ENCODE measurements at places on chromosomes 4 and X.

GRCh38 chr4:164575861-164576260, 178.1 kb upstream of the SMIM31 start:
- DNase-seq: no peak

DNA sequence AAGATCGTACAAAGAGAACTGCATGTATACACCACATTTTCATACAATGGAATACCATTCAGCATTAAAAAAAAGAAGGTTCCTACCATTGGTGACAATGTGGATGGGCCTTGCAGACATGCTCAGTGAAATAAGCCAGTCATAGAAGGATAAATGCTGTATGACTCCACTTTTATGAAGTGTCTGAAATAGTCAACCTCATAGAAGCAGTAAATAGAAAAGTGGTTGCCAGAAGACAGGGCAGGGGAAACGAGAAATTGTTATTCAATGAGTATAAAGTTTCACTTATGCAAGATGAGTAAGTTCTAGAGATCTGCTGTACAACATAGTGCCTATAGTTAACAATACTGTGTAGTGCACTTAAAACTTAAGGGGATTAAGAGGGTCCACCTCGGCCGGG, 257.5 kb upstream of the FTHL17 start:
- no peak for DNase-seq

- DNase-seq: no peak
These were observed 17.6 kb downstream of the SUPT20HL1 start for GRCh38 chrX:24377911-24378468.

GRCh38 chr4:30769093-30769492, 48.9 kb downstream of the PCDH7 start:
- DNase-seq: no peak

GRCh38 chrX:71222929-71223328, at the start of gene GJB1:
Gene GJB1, plus strand, starts transcription at chrX:71223224. Its CDS starts 484 bp downstream, at chrX:71223708.
- DNase-seq: no peak

GRCh38 chr4:26372525-26373172, 51.8 kb downstream of the RBPJ start:
- no peak for DNase-seq

GRCh38 chr4:75495476-75495875, 18.7 kb downstream of the RCHY1 start:
- no peak for DNase-seq

GRCh38 chr4:39936565-39937418, 40.9 kb downstream of the PDS5A start:
- DNase-seq: no peak

GRCh38 chr4:12884846-12885796, 599.0 kb downstream of the RAB28 start:
- DNase-seq: no peak

DNA sequence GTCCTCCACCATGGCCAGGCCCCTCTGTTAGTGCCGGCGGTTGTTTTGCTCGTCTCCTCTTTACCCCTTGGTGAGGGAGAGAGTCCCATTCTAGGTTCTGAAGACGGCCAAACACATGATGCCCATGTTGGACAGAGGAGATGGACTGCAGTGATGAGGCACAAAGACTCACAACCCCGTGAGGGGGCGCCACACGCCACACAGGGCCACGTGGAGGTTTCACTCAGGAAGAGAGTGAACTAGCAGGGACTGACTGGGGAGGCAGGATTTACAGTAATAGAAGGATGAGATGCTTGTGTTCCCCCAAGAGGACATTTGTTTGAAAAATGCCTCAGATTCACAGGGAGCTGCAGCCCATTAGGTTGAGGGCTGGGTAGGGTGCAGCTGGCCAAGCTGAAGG, 655.3 kb upstream of the FRG1 start:
- DNase-seq: no peak

DNA sequence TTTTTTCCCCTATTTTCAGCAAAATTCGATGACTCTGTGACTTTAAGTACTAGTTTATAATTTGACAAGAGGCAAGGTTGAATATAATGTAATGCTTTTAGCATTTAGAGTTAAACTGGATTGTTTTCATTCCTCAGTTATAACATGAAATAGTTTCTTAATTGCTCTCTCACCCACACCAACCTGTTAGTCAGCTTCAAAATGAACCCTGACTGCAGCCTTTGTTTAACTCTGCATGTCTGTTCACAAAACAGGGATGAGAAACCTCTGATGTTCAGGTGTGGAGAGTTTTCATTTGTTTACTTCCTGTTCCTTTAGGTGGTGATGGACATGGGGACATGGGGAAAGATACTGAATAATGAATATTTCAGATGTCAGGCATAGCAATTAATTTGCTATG, 49.9 kb upstream of the MND1 start:
- DNase-seq: no peak

- DNase-seq: no peak
These were observed 42.7 kb upstream of the PTPN13 start for GRCh38 chr4:86551387-86551786.

- no peak for DNase-seq
These were observed 4.3 kb downstream of the AKAP17A start for GRCh38 chrX:1595711-1596060.

GRCh38 chrX:5474282-5474681, 754.4 kb downstream of the NLGN4X start:
- DNase-seq: no peak

DNA sequence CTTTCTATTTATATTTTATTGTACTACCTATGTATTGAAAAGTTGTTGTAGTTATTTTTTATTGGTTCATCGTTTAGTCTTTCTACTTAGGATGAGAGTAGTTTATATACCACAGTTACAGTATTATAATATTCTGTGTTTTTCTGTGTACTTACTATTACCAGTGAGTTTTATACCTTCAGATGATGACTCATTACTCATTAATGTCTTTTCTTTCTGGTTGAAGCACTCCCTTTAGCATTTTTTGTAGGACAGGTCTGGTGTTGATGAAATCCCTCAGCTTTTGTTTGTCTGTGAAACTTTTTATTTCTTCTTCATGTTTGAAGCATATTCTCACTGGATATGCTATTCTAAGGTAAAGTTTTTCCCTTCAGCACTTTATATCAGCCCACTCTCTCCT, 7.7 kb downstream of the LUZP4 start:
- no peak for DNase-seq

DNA sequence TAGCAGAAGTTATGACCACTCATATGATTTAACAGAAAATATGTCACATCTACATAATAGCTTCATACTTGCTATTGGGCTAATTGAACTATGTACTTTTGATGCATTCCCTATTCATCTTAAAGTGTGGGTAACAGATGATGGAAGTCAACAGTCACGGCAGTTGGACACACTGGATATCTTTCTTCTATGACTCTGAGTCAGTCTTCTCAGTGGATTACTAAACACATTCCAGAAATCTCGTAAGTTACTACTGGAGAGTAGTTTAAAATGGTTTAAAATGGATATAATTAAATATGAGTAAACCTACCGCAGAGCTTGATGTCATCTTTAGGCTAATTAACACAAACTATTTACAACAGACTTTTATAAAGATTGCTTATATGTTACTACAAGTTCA, 30.1 kb upstream of the CFAP299 start:
- no peak for DNase-seq

DNA sequence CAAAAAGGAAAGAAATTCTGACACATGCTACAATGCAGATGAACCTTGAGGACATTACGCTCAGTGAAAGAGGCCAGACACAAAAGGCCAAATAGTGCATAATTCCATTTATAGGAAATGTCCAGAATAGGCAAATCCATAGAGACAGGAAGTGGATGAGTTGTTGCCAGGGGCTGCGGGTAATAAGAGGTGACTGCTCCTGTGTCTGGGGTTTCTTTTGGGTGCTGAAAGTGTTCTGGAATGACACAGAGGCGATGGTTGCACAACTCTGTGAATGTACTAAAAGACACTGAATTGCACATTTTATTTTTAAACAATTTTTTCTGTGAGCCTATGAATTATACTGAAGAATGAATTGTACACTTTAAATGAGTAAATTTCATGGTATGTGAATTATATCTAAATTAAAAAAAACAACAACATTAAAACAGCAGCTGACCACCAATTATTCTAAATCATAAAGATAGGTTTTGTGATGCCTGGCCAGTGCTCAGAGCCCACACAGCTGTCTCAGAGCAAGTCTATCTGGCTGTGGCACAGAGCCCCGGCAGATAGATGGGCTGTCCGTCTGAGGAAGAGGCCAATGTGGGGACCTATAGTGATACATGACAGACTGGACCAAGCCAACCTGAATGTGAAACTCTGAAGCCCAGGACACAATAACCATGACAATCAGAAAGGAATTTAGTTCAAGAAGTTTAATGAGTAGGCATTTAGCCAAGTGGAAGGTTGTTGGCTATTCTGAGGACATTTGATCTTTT, 23.5 kb upstream of the IRAK1 start:
- no peak for DNase-seq

DNA sequence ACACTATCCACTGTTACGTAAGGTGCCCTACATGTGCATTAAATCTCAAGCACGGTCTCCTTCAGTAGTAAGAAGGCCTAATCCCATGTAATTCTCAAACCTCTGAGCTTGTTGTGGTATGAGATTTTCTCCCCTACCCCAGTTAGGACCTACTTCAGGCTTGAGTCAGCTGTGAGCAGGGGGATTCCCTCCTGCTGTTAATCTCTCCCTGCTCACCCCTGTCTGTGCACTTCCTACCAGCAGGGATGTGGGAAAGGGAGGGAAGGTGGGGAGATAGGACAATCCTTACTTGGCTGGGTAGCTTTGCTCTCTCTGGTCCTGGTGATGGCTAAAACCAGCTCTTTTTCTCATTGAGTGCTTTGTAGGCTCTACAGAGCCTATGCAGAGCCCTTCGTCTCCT, 60.8 kb downstream of the PALLD start:
- DNase-seq: no peak

DNA sequence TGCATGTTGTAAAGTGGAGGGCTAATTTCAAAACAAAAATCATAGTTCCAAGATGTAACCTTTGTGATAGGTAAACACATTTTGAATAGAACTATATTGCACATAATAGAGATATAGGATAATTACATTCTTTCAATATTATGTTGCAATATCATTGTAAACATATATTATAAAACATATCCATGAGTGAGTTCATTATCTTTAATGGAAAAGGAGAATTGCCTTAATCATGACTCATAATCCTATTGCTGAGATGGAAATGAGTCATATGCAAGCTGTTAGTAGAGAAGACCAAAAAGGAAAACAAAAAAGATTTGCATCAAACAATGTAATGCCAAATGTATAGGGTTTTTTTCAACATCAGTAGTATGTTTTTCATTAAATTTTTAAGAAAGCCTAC, 73.7 kb upstream of the WDR44 start:
- no peak for DNase-seq

GRCh38 chr4:170623899-170624298, 534.1 kb upstream of the AADAT start:
- DNase-seq: no peak

GRCh38 chr4:24195991-24196736, 306.3 kb upstream of the PPARGC1A start:
- no peak for DNase-seq

DNA sequence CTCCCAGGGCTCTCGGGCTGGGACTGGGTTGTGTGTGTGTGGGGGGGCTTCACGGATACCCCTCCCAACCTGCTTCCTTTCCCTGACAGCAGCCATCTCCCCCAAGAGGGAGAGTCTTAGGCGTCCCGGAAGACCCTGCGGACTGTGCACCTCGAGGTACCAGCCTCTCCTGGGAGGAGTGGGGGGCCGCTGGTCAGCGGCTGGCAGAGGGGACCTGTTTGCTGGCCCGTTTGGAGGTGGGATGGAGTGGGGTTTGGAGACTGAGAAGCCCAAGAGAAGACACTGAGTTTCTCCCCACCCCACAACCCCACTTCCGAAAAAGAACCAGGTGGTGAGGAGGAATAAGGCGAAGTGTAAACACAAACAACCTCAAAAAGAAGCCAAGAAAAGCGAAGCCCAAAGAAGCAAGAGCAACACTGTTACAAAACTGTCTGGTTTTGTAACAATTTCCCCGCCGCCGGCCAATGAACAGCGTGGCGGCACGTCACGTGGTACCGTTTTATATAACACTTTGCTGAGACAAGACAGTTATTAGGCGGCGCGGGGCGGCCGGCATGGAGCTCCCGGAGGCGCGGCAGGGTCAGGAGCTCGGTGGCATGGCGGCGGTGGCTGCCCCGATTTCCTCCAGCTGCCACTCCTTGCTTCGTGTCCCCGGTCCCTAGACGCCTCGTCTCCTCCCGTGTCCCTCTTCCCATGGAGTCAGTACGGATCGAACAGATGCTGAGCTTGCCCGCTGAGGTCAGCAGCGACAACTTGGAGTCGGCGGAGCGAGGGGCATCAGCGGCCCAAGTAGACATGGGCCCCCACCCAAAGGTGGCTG, at the start of gene LONRF3:
Gene LONRF3 (plus strand): TSS at position 531 of the 820 bp plus-strand sequence. CDS start 163 bp downstream, at position 694.
- DNase-seq: peak; percentile 38

GRCh38 chr4:94590493-94590892, 138.8 kb downstream of the PDLIM5 start:
- no peak for DNase-seq

DNA sequence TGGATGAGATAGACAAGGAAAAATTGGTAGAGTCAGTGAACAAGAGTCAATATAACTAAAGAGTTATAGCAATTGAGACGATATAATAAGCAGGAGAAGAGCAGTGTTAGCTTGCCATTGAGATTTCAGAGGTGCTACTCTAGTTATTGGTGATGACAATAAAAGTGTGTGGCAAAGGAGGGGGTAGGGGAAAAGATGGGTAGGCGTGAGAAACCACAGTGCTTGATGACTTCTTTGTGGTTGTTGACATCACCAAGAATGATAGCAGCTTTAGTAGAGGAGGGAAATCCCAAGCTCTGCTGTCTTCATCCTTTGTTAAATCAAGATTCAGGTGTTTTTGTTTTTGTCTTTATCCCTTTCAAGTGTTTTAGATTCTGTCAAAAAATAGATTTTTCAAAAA, 179.9 kb upstream of the PPP3CA start:
- DNase-seq: peak; percentile 10

- DNase-seq: no peak
These were observed 43.8 kb downstream of the PDS5A start for GRCh38 chr4:39933671-39934590.

DNA sequence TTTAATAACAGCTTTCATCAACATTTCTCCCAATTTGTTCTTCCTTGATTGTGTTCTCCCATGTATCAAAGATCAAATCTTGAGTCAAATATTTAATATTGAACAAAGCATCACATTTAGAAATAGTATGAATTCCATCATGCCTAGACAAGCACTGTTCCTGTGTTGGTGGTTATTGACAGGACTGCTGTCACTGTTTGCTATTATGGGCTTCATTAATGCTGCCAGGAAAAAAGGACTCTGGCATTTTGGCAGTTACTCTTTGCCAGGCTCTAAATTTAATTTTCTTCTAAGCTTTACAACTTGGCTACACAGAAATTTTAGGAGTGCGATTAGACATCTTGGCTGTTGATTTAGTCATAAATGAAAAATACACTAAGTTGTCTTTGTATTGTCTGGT, 295.9 kb upstream of the NRK start:
- no peak for DNase-seq

GRCh38 chrX:1521459-1521956, 15.5 kb downstream of the P2RY8 start:
- no peak for DNase-seq

GRCh38 chrX:66634272-66634671, 4.6 kb downstream of the EDA2R start:
- no peak for DNase-seq

- DNase-seq: no peak
These were observed 1055.0 kb downstream of the RPA4 start for GRCh38 chrX:97938706-97939105.

Measured in stimulated activated CD4-positive, alpha-beta T cell treated with anti-CD3 and anti-CD28 coated beads, Interleukin-15, amount 100 ng/mL, for 1 hour (primary cell).